ENCODE measurements at places on chromosomes 3 and 15.

- DNase-seq, result no peak
Measured at GRCh38 chr3:15120986-15121385, 22.0 kb upstream of the RBSN start.

- DNase-seq, result peak; percentile 97
Measured at GRCh38 chr15:74937590-74938371, at the start of gene COX5A. Gene COX5A, minus strand, starts transcription at chr15:74938073. Its CDS starts 59 bp downstream, at chr15:74938014.

- no peak for DNase-seq
Measured at GRCh38 chr3:80055306-80055705, 287.5 kb upstream of the ROBO1 start.

DNA sequence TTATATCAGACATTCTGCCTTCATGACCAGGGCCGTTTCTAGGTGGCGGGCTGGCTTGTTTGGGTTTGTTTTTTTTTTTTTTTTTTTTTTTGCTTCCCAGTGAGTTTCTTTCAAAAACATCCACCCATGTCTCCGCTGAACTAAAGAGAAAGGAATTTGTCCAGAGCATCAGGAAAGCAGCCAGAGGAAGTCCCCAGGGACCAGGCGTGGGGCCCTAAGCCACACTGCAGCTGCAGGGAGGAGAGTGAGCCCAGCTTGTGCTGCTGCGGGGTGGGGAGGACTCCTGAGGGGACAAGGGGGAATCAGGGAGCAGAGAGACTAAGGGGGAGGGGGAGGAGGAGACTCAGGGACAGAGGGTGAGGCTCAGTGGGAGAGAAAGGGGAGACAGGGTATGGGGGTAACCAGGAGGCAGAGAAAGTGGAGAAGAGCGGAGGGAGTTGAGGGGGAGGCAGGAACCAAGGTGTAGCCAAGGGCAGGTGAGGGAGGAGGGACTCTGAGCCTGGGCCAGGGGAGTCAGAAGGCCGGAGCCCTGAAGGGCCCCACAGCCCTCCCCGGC is 49.5 kb downstream of the CYP11A1 start:
- DNase-seq, result peak; percentile 97

DNA sequence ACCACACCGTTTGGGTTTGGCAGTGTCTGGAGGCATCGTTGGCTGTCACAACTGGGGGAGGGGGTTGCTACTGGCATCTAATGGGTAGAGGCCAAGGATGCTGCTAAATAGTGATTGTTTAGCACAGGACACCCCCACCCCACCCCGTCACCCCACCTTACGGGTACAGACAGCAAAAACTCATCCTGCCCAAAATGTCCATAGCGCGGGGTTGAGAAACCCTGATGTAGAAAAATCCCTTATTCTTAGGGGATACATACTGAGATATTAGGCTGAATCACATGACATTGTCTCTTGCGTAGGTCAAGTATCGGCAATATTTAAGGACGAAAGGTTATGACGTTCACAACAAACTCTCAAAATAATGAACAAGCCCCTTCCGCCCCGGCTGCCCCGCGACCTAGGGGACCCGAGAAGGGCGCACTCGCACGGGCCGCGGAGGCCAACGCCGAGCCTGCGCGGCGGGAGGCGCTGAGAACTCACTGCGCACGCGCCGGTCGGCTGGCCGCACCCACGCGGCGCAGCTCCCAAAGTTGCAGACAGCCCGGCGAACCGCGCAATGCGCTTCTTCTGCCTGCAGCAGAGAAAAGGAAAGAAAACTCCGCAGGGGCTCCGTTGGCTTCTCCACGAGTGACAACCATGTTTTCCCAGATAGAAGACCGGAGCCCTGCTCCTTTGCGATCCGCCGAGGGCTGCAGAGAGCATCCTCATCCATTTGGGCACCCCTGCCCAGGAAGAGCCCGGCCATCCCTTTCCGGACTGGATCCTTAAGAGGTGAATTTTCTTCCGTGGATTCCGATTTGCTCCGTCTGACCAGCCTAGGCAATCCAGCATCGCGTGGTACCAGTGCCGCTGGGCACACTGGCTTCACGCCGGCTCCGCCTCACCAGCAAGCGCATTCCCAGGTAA is 136.8 kb upstream of the CCDC54 start:
- peak; percentile 74 for DNase-seq

DNA sequence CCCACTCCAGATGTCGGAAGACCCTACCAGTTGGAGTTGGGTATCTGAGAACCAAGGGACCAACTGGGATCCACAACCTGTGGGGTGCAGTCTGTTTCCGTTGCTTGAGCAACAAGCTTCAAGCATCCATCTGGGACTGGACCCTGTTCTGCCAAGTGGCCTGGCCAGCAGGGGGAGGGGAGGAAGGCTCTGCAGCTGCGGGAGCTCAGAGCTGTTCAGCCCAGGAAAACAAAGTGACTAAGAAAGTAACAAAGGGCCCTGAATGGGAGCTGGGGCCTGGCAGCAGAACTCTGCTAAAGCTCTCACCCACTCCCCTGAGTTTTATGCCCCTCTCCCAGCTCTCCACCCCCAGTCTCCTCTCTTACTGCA is 2.7 kb downstream of the TYRO3 start:
- peak; percentile 45 for DNase-seq

DNA sequence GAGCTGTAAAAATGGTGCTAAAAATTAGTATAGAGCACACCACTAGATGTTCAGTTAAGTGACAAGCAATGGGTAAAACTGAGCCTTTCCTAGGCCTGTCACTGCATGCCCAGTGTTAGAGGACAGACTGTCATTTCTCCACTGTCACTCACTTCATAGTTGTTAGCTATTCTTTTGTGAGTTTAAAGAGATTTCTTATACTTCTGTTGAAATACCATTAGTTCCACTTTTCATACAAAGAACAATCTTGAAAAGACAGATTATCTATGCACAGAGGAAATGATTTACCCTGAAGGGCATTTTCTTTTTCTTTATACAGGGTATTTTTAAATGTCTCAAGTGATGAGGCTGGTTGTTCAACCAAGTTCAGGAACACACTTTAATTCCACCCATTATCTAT is 28.3 kb upstream of the CHMP2B start:
- no peak for DNase-seq

DNA sequence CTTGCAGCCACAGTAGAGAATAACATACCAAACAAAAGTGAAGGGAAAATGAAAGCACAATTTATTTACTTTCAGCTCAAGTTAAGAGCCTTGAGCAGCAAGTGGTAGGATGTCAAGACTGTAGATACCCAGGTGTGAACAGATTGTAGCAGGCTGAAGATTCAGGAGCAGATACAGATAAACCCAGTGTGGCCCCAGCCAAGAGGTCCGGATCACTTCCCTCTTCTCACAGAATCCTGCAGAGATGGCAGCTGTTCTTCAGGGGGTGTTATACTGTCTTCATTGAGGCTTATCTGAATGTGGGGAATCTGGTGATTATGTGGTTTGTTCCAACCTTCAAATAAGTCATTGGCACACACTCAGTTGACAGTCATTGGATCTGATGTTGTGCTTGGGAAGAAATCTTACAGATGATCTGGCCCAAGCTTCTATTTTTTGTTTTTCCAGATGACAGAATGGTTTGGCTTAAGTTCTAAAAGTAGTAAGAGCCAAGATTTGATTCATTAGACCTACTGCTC is 2.2 kb downstream of the STARD9 start:
- peak; percentile 82 for DNase-seq

- DNase-seq, result no peak
Measured at GRCh38 chr3:13338996-13339395, 81.1 kb downstream of the NUP210 start.

DNA sequence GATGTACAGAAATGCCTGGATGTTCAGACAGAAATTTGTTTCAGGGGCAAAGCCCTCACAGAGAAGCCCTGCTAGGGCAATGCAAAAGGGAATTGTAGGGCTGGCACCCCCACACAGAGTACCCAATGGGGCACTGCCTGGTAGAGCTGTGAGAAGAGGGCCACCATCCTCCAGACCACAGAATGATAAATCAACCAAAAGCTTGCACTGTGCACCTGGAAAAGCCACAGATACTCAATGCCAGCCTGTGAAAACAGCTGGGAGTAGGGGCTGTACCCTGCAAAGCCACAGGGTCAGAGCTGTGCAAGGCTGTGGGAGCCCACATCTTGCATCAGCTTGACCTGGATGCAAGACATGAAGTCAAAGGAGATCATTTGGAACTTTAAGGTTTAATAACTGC is 477.9 kb upstream of the NECTIN3 start:
- no peak for DNase-seq

GRCh38 chr3:61980041-61980440 is 393.3 kb downstream of the FEZF2 start:
- DNase-seq, result peak; percentile 32

All from AG10803 (cell line).